ENCODE measurements at places on chromosomes 1 and 21.

DNA sequence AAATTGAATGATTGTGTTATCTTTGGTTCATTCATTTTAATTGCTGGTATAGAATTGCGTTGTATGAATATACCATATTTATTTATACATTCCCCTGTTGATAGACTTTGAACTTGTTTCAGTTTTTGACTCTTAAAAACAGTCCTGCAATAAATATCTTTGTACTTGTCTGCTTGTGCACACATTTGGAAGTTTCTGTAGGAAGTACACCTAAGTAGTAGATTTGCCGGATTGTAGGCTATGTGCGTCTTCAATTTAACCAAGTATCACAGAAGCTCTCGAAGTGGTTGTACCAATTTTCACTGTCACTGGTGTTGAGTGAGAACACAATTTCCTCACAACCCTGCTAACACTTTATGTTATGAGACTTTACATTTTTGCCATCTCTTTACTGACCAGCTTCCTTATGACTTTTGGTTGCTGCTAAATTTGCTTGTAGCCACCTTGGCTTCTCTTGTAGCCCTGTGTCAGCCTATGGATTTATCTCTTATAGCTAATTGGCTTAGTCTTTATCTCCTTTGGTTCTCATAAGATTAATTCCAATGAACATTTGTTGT, 2.2 kb downstream of the TTC3 start:
- DNase-seq: no peak

DNA sequence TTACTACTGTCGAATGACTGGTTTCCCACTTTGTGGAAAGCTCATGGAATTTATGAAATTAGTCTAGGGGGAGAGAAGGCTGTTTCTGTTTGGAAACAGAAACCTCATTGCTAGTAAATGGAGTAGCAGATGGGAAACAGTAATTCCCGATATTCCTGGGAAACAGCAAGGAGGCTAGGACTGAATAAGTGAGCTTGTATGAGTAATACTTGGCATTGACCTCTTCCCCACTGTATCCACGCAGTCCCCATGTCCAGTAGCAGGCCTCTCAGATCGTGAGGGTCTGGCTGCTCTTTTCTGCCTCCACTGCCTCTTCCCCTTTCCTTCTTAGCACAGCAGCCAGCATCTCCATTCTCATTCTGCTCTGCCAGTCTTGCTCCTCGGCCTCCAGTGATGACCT, 75.5 kb downstream of the PRDM2 start:
- no peak for DNase-seq

- no peak for DNase-seq
Observed at GRCh38 chr1:161943737-161944136, 79.9 kb downstream of the OLFML2B start.

DNA sequence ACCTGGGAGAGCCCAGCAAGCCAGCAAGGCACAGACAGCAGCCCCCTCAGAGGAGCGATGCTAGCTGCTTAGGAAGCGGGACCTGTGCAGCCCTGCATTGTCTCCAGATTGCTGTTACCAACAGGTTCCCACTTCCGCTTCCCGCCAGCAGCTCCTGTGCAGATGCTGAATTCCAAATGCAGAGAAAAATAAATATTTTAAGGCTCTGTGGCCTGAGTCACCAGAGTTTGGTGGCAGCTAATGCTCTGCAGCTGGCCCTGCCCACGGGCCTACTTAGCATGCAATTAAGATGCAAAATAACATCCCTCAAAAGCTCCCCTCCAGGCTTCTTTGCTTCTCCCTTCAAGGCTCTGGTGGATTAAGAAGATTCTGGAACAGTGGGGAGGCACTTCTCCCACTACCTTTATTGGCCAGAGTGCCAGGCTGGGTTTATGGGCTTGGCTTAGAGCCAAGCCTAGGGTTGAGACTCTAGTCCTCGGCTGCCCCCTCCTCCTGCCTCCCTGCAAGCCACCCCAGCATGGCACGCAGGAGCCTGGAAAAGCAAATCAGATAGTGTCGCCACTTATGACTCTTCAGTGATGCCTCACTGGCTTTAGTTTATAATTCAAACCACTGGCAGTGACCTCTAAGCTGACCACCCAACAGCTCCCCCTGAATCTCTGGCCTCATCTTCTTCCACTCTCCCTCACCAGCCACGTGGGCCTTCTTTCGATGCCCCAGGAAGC, 207.1 kb upstream of the ZC3H12A start:
- no peak for DNase-seq

DNA sequence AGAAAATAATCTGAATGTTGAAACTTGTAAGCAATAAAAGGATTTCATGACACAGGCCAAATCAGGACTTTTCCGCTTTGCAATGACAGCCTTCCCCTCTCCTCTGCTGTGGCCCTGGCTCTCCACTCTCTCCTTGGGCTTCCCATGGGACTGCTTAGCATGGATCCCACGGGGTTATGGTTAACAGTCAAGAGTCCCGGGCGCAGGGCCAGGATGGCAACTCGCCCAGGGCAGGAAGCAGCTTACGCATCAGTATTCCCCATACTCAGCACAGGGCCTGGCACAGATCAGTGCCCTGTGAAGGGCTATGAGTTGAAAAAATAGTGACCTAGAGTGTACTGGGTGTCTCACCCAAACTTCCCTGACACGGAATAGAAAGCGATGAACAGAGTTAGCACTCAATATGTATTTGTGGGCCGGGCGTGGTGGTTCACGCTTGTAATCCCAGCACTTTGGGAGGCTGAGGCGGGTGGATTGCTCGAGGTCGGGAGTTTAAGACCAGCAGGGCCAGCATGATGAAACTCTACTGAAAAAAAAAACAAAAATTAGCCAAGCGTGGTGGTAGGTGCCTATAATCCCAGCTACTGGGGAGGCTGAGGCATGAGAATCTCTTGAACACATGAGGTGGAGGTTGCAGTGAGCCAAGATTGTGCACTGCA, 29.1 kb upstream of the GRHL3 start:
- no peak for DNase-seq

DNA sequence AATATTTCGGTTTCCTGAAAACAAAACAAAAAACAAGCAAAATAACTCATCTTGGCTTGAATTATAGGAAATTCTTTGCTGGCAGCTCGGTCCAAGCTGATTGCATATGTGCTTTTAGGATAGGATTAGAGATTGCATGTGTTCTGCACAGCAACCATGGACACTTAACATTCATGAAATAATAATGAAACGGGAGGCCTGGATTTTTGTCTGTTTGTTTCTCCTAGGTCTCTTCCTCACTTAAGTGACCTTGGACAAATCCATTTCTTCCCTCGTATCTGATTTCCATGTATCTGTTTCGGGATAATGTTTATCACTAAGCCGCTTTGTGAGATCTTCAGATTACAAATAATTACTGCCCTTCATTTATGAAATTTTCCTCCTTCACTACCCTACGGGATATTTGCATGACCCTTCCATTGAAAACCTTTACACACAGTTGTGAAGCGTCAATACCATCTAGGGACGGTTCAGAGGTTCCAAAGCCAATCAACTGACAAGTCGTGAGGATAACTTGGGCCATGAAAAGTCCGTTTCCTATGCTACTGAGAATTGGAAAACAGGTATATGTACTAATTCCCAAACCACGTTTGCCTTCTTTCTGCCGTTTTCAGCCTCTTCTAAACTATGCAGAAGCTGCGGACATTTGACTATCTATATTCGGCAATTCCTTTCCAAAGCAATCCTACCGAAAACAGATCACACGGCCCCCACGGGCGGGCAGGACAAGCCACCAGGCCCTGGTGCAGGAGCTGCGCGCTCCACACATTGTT, 1.3 kb upstream of the H3-3A start:
- DNase-seq: no peak

- no peak for DNase-seq
Observed at GRCh38 chr1:176517484-176517883, 54.5 kb downstream of the PAPPA2 start.

DNA sequence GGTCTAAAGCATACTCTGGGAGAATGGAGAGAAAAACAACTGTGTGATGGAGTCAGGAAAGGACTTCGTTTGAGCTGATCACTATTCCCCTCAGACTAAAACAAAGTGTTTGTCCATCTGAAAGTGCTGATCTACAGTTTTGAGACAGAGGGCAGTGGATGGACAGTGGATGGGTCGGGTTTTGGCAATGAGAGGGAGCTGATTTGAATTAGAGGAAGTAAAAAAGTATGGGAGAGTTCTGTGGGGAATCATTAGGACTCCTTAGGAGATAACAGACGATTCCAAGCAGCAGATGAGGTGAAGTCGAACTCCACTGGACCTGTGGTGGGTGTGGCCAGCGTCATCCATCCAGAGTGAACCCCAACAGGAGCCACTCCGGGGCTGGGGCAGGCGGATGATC, 62.3 kb downstream of the PTGS2 start:
- DNase-seq: no peak

- DNase-seq: no peak
Observed at GRCh38 chr1:10059342-10059718, 26.6 kb downstream of the UBE4B start.

DNA sequence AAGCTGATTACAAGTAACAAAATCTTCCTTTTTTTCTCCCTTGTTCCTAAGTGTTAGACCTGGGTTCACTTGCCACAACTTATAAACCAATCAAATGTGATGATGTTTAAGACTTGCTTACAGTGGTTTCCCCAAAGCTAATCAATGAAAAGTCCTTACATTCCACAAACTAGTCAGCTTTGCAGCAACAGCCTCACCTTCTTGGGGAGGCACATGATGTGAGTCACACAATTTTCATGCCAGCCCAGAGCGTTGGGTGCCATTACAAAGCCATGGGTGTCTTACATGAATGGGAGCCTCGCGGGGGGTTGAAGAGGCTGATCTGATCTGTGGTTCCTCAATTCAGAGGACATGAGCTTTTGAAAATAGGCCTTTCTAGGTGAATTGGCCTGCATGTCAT, 91.6 kb upstream of the UBE2U start:
- DNase-seq: no peak

GRCh38 chr1:203521074-203521794, 27.3 kb downstream of the OPTC start:
- no peak for DNase-seq

DNA sequence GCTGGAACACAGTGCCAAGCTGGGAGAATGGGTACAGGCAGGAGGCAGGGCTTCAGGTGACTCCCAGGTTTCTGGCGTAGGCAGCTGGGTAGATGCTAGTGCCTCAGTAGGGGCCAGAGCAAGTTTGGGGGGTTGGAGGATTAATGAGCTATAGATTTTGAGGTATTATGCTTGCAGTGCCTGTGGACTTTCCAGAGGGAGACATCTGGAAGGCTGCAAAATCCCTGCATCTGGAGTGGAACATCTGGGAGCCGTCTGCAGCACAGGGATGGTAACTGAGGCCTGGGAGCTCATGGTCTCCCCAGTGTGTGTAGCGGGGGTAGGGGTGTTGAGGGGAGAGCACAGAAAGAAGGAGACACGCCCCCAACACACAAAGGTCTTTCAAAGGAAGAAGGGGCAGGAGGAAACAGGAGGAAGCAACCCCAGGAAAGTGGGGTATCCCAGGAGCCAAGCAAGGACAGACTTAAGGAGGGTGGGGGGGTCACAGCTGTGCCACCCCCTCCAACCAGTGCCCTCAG, 2.2 kb upstream of the PDZK1IP1 start:
- DNase-seq: no peak

GRCh38 chr1:21633141-21633755, 35.9 kb downstream of the RAP1GAP start:
- DNase-seq: no peak

DNA sequence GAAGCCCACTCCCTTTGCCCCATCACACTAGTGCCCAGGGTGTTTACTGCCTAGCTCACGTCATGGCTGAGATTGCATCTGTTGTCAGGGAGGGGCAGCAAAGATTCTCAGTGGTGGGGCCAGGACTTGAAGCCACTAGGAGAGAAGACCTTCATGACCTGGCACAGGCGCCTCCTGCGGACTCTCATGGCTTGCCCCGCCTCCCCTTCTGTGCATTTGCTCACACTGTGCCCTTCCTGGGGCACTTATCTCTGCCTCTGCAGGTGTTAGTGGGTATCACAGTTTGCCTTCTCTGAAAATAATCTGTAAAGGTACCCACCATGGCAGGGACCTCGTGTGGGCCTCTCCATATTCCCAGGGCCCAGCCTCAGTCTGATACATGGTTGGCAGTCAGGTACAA, 20.1 kb downstream of the PTPRU start:
- DNase-seq: no peak

- DNase-seq: no peak
Observed at GRCh38 chr1:169326261-169326955, 41.2 kb downstream of the NME7 start.

- DNase-seq: no peak
Observed at GRCh38 chr1:43582162-43582566, 51.5 kb downstream of the PTPRF start.

- no peak for DNase-seq
Observed at GRCh38 chr1:7852804-7853683, at the start of gene UTS2. Gene UTS2 (minus strand): TSS chr1:7853065. CDS start chr1:7853003, 62 bp downstream.

- no peak for DNase-seq
Observed at GRCh38 chr1:240190881-240191401, 99.3 kb downstream of the FMN2 start.

GRCh38 chr1:234897754-234898454, 230.7 kb downstream of the TOMM20 start:
- DNase-seq: no peak

All from GM19239 (cell line).